ENCODE measurements at places on chromosomes 11 and 22.

GRCh38 chr11:96151501-96151900 lies 191.5 kb downstream of the MAML2 start:
- DNase-seq, result no peak

DNA sequence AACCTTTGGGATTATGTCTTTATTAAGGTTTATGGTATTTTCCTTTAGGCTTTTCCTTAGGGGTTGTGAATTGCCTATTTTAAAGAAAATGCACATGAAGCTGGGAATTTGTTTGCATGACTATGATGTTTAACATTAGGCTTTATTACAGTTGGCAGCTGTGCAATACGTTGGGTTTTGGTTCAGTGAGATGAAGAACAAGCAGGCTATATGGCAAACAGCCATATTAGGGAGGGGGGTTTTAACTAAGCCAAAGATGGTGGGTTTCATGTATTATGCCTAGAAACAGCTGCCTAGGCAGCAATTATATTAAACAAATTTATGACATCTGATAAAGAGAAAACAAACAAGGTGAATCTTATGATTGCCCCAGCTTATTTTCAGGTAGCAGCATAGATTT lies 880.8 kb downstream of the FAM181B start:
- DNase-seq, result no peak

GRCh38 chr22:27983361-27983791 lies 64.3 kb upstream of the PITPNB start:
- no peak for DNase-seq

- DNase-seq, result no peak
These were observed 344.2 kb downstream of the SHANK2 start for GRCh38 chr11:70908223-70908622.

DNA sequence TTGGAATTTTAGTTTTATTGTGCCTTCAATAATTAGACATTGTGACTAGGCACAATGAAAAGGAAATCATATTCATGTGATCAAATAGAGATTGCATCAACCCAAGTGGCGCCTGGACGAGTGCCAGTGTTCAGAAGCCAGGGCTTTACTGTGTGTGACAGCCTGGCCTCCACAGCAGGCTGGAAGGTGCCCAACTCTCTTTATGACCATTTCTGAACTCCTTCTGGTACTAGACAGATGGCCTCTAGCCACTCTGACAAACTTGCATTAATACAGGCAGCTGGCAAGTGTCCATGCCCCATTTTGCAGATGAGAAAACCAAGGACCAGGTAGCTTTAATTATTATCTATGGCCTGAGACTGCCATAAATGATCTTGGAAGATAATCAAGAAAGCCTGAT lies 8.3 kb upstream of the POU2AF1 start:
- no peak for DNase-seq

- DNase-seq, result no peak
These were observed 55.7 kb upstream of the TOP3B start for GRCh38 chr22:22038178-22038880.

DNA sequence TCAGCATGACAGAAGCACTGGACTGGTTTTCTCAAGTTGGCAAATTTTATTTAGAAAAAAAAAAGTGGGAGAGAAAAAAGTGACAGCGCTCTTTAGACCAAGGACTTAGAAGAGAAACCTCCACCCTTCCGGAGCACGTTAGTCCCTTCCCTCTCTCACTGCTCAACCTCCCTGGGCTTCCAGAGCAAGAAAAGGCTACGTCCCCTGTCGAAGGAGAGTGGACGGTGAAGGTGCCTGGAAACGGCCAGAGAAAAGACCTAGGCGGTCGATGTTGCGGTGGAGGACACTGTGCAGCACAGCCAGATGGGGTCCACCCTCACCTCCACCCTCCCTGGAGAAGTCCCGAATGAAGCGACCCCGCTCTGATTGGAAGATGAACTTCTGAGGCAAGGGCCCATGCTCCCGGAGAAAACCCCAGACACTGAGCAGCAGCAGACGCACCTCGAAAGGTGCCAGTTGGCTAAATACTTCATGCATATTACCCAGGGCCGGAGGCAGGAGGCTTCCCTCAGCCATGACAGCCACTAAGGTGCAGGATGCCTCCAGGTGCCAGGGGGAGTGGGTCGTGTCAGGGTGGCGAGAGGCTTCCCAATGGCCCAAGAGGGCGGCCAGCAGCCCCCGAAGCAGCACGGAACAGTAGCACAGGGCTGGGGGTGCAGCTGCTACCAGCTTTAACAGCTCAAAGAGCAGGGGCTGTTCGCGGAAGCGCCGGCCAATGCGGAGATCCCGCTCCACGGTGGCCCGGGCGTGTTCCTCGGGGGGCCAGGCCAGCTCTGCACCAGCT lies 604 bp upstream of the GANAB start:
- DNase-seq, result no peak

DNA sequence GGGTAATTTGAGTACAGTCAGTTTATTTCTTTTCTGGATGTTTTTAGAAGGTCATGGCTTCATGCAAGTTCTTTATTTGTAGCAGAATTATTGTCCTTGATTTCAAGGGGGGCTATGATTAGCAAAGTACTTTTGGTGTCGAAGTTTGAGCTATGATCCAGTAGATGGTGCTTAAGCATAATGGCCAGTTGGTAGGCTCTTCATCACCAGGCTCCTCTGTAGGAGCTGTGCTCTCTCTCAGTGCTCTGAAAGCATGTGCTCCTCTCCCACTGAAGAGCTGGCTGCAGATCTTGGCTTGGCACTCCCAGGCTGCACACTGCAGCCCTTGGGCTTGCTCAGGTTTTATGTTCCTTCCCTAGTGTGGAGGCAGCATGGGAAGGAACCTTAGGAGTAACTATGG lies 852.7 kb downstream of the LUZP2 start:
- no peak for DNase-seq

DNA sequence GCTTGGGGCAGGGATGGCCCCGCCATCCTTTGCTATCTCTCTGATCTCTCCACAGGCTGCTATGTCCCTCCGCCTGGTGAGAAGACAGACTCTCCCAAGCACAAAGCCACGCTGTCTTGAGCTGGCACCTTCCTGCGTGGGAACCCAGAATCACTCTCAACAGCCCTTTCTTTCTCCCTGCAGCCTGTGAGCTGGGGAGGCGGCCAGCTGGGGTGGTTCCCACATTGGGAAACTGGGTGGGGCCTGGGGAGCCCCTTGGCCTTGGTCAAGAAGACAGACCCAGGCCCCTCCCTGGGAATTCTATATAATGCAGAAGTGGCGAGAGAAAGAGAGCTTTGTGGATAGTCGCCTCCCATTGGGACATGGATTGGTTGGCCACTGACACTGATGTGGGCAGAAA lies 129.0 kb upstream of the TIMP3 start:
- no peak for DNase-seq

GRCh38 chr11:79077702-79078330 lies 363.0 kb downstream of the TENM4 start:
- no peak for DNase-seq

- no peak for DNase-seq
These were observed 965 bp downstream of the OR9Q1 start for GRCh38 chr11:58024601-58025091.

GRCh38 chr11:130055617-130056016 lies 14.1 kb upstream of the APLP2 start:
- DNase-seq, result no peak

DNA sequence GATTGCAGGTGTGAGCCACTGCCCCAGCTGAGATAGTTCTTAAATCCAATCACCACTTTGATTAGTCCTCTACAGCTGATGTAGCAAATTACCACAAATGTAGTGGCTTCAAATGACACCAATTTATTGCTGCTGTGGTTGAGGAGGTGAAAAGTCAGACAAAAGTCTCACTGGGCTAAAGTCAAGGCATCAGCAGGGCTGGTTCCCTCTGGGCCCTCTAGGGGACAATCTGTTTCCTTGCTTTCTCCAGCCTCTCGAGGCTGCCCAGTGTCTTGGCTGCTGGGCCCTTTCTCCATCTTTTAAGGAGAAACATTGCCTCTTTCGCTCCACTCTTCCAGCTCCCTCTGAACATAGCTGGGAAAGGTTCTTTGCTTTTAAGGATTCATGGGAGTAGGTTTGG lies 50.5 kb upstream of the SHANK2 start:
- no peak for DNase-seq

- no peak for DNase-seq
These were observed 32.6 kb downstream of the CEP295 start for GRCh38 chr11:93694109-93694508.

GRCh38 chr11:22472306-22472705 lies 134.1 kb downstream of the SLC17A6 start:
- no peak for DNase-seq

- no peak for DNase-seq
These were observed 728.9 kb downstream of the OPCML start for GRCh38 chr11:132803436-132803835.

GRCh38 chr11:116948391-116948790 lies 111.0 kb upstream of the APOA1 start:
- peak; percentile 18 for DNase-seq

GRCh38 chr11:19677381-19678080 lies 35.1 kb upstream of the NAV2 start:
- DNase-seq, result no peak

- DNase-seq, result no peak
These were observed 194.2 kb upstream of the B3GAT1 start for GRCh38 chr11:134606251-134606650.

GRCh38 chr11:83970061-83970671 lies 684.0 kb upstream of the CCDC90B start:
- DNase-seq, result no peak

DNA sequence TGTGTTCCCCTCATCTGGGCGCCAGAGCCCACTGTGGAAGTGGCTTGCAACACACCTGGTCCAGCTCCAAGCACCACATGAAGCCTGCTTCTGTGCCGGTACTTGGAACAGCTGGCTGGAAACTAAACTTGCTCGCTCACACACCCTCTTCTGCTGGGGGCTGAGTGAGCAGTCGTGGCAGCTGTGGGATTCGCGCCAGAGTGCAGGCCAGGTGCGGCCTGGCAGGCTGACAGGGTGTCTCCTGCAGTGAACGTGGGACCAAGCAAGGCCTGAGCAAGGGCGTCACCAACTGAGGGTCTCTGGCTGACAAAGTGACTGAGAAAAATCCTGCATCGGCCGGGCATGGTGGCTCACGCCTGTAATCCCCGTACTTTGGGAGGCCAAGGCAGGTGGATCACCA lies 15.2 kb downstream of the SMC1B start:
- no peak for DNase-seq
